Fibroblast of the aortic adventitia (primary cell): ENCODE measurements at places on chromosomes 13 and 19.

DNA sequence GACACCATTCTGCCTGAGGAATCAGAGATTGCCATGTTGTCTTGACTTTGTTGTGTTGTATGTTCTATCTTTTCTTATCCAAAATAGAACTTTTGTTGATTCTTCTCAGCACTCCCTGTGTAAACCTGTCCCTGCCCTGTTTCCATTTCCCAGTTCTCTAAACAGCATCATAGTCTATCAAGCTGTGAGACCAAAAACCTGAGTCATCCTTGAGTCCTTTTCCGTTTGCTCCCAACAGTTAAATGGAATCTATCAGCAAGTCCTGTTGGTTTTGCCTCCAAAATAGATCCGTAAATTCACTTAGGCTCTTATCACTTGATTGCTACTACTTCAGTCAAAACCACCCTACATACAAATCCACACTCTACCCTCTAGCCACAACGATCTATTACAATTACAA lies 667.1 kb downstream of the PCDH9 start:
- DNase-seq = no peak

DNA sequence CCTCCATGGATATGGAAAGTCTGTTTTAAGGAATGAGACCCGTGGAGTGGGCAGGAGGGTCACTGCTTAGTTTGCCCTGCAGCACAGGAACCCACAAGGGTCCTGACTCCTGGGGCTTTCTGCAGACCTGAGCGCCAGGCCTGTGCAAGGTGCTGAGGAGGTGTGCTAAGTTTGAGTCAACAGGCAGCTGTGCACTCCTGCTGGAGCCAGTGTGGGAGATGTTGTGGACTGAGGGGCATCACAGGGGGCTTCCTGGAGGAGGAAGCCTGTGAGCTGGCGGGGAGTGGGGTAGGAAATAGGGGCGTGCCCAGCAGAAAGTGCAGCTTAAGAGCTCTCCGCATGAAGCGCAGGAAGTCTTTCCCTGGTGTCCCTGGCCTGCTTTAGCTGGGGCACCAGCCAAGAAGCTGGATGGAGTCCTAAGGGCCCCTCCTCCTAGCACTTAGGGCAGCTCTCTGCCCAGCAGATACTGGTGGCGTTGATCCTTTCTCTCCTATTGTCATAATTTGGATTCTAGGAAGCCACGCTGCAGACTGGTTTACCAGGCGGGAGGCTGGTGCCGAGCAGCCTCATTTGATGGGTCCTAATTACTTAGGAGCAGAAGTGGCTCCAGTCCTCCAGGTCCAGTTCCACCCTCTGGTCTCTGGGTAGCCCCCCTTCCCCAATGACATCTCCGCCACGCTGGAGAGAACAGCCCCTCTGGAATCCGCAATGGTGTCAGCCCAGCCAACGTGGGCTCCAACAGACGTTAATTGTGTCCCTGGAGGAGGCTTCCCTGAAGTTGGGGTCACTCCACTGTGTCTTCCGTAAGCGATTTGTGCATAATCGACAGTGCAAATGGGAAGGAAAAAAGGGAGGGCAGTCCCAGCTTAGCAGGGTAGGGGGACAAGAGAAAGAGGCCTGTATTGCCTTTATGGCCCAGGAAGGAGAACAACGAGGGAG lies 309.2 kb downstream of the ZNF536 start:
- DNase-seq = no peak

DNA sequence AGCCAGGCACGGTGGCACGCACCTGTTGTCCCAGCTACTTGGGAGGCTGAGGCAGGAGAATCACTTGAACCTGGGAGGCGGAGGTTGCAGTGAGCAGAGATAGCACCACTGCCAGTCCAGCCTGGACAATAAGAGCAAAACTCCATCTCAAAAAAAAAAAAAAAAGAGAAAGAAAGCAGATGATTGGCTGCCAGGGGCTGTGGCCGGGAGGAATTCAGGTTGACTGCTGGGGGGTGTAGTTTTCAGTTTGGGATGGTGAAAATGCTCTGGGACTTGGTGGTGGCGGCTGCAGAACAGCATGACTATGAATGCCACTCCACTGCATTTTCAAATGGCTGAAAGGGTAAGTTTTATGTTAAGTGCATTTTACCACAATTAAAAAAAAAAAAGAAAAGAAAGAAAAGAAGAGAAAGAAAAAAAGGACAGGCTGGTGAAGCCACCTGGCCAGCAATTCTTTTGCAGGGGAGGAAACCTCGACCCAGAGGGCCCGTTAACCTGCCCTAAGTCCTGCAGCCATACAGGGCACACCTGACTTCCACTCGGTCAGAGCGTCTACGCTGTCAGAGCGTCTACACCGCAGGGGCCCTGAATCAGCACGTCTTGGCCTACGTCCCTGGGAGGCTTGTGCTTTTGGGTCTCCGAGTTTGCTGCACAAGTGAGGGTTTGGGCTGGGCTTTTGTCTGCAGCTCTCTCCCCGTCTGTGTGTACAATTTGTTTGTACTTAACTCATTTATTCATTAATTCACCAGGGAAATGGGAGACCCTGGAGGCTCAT lies 3.6 kb downstream of the ISOC2 start:
- no peak for DNase-seq

DNA sequence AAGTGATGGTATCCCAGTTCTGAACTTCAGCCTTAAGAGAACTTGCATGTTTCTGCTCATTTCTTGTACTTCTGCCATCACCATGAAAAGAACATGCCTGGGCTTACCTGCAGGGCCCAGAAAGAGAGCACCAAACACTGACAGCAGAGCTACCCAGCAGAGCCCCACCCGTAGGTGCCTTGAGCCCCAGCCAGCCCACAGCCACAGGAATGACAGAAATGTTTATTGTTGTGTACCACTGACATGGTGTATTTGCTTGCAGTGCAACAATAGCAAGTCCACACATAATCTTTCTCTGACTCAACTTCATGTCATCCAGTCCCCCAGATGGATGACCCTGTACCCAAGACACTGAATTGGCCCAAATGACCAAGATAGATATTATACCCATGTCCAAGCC lies 195.2 kb downstream of the TSHZ3 start:
- DNase-seq = peak; percentile 33

DNA sequence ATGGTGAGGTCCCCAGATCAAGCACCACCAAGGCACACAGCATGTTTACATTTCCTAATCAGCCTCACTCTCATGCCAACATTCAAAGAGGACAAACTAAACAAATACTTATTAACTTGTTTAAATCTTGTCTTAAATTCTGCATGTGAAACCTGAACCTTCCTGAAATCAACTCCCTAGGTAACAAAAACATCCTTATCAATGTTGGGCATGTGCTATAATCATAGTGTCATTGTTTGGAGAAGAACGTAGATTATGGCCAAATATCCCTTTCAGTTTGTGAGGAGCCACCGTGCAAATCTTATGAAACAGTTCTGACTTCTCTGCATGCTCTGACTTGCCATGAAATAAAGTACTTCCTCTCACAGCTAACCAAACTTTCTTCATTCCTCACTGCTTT lies 123.8 kb downstream of the NDFIP2 start:
- peak; percentile 40 for DNase-seq

- no peak for DNase-seq
These were observed 25.2 kb upstream of the F7 start for GRCh38 chr13:113080361-113080831.
